Stimulated activated CD8-positive, alpha-beta memory T cell treated with anti-CD3 and anti-CD28 coated beads, Interleukin-4, amount 100 ng/mL, for 4 hours (primary cell): ENCODE measurements at places on chromosomes 5 and 9.
A peak's percentile ranks its signal among the peaks of the same experiment; 100 is the strongest.

GRCh38 chr9:124368692-124369091 is 46.5 kb downstream of the PSMB7 start:
- DNase-seq, result no peak

GRCh38 chr5:87949676-87950631 is 318.7 kb downstream of the TMEM161B start:
- no peak for DNase-seq

GRCh38 chr9:134983074-134983473 is 65.4 kb upstream of the FCN1 start:
- no peak for DNase-seq

GRCh38 chr9:90770927-90771326 is 30.7 kb upstream of the SYK start:
- DNase-seq, result no peak

GRCh38 chr9:135978642-135979546 is 17.7 kb upstream of the UBAC1 start:
- no peak for DNase-seq

GRCh38 chr9:3960661-3961144 is 339.2 kb downstream of the GLIS3 start:
- no peak for DNase-seq

DNA sequence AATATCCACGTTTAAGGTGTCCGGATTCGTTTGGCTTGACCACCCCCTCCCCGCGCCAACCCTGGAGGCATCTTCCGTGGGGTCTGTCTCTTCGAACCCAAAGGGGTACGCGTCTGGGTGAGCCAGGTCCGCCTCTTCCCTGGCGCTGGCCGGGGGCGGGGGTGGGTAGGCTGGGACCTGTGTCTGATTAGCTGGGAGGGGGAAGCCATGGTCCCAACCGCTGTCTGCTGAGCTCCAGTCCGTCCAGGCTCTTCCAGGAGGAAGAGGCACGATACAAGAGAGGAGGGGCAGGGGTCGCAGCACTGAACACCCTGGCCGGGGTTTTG is at the start of gene LVRN:
LVRN (plus strand) TSS at position 237 of the 326 bp plus-strand sequence. CDS start 143 bp downstream, outside the sequence.
- DNase-seq, result no peak

- DNase-seq, result no peak
Observed at GRCh38 chr5:107665036-107665570, 5.6 kb downstream of the EFNA5 start.

- DNase-seq, result no peak
Observed at GRCh38 chr9:104983491-104983890, 55.5 kb upstream of the ABCA1 start.

DNA sequence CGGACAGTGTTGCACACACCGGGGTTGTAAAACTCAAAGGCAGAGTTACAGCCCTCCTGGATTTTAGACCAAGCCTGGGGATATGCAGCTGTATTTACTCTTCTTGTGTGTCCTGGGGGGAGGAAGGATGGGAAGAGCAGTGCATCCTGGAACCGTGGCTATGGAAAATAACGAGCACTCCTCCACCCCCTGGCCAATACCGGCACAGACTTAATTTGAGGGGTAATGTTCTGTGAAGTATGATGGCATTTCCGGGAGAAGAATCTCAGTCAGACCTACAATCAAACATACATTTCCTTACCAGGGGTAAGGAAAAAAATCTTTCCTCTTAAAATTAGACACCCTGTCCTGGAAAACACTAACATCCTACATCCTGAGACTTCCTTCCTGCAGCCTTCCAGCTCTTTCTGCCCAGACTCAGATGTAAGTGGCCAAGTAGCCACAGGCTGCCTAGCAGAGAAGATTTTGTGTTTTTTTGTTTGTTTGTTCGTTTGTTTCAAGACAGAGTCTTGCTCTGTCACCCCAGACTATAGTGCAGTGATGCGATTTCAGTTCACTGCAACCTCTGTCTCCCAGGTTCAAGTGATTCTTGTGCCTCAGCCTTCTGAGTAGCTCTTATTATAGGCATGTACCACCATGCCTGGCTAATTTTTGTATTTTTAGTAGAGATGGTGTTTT is 11.0 kb upstream of the ERMP1 start:
- DNase-seq, result no peak

DNA sequence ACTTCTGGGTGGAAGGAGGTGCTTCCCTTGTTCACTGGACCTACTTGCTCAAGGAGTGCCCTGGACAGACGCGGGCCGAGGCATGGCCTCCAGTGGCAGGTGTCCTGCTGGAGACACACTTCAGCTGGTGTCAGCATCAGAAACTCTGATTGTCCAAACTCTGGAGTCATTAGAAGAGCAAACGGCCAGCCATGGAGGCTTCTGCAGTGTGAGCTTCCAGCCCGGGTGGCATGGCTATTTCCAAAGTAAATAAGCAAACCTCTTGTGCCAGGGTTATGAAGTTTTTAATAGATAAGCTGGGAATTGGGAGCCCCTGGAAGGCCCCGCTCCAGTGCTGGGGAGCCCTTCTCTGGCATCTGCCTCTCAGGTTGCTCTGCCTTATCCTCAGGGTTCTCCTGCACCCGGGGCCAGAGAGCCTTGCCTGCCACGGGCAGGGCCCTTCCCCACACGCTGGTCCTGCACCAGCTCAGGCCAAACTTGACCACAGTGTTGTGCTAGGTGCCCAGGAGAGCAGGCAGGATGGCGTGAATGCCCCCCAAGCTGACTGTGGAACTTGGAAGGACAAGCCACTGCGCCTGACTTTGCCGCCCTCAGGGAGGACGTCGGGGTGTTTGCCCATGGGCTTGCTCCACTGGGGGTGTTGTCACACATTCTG is 285.6 kb downstream of the GADD45G start:
- no peak for DNase-seq

DNA sequence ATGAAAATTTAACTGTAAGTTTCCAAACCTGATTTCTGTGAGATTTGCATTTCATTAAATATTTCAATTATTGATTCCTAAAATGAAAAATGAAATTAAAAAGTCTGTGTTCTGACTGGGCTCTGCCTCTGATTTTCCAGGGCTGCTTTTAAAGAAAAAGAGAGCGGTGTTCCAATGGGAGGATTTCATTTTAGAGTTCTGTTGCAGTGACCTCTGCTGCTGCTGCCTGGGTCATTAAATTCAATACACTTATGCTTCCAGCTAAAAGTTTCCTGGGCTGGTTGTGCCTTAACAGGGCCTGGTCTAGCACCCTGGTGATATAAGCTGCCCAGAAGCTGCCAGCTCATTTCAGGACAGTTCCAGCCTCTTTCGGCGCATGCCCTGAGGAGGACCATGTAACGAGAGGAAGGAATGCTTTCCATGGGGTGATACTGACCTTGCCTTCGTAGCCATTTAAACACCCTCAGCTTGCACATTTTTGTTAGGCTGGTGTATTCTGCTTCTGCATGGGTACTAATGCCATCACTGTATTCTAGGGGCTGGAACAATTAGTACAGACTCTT is 93.3 kb downstream of the TMEM174 start:
- no peak for DNase-seq

DNA sequence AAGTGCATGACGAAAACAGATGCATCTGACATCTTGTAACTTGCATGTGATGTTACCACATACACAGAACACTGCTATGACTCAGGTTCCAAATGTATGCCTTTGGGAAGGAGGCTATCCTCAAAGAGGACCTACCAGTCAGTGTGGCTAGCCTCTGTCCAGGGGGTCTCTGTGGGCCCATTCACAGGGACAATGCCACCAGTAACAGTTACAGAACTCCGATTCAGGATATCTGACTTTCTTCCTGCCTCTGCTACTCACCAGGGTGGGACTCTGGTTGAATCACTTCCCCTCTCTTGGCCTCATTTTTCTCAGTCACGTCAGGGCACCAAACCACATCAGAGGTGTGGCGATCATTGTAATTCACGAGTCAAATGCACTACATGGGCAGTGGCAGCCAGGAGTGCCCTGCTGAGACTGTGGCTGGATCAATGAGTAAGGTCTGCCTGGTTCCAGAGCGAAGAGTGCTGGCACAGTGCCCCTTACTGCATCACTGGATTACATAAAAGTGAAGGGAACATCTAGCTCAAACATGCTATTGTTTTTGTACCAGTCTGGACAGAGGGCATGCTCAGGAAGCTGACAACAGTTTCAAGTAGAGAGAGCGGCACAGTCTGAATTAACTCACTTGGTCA is 13.2 kb downstream of the ATOX1 start:
- DNase-seq, result peak; percentile 12

GRCh38 chr5:33258553-33258952 is 182.2 kb upstream of the TARS1 start:
- no peak for DNase-seq

DNA sequence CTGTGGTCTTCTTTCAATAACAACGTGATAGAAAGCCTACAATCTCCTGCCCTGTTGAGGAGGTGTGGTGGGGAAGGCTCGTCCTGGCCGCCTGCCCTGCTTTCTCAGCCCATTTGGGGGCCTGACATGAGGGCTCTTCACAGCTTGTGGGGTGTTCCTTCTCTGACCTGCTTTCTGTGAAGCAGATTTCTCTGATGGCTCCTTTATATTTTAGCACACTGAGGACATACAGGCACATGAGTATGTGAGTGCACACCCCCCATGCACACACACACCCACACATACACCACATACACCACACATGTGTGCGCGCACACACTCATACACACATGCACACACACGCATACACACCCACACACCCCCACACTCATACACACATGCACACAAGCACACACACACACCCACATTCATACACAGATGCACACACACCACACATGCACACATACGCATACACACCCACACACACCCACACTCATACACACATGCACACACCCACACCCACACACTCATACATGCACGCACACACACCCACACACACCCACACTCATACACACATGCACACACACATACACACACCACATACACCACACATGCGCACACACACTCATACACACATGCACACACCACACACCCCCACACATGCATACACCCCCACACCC is 117.5 kb downstream of the COL5A1 start:
- no peak for DNase-seq

DNA sequence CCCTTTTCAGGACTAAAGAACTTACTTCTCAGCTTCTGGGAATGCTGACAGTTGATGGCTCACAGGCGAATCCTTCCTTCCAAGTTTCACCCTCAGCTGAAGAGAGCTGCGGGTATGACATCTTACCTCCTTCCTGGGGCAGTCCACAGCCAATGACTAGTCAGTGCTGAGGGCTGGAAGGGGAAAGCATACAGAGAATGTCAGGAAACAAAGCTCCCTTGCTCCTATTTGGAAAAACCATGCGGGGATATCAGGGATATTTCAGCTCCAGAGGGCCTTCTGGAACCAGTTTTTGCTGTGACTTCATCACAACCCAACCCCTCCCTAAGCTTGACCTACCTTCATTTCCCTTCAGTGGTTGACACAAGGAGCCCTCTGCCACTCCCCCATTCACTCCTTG is 15.7 kb downstream of the FTMT start:
- DNase-seq, result no peak

DNA sequence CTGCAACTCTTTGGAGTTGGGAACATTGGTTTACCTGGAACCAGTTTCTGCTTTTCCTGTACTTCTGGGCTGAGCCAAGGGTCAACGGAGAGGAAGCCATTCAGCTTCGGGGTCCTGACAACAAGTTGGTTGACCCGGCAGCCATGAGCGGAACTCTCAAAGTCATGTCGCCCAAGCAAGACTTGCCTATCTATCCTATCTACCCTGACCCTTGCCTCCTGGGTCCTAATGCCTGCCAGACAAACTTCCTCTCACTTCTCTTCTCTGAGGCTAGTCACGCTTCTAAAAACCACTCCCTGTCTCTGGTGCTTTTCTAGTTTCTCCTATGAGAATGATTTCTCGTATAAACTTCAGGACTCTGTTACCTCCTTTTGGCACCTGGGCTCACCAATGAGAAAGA is 44.7 kb upstream of the CRHBP start:
- DNase-seq, result no peak

DNA sequence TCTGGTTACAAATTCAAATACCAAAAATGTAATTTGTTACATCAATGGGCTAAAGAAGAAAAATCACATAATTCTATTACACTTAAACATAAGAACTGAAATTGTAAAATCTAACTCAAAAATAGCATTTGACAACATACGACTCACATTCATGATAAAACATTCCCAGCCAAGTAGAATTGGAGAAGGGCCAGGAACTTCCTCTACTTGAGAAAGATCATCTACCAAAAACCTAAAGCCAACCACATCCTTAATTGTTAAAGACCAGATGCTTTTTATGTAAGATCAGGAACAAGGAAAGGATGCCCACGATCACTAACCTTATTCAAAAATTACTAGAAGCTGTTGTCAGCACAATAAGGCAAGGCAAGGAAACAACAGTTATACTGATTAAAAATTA is 1819.8 kb upstream of the C9orf72 start:
- DNase-seq, result no peak
